Fibroblast of skin of left biceps (primary cell): ENCODE measurements at places on chromosomes 13 and 19.
A peak's percentile ranks its signal among the peaks of the same experiment; 100 is the strongest.

DNA sequence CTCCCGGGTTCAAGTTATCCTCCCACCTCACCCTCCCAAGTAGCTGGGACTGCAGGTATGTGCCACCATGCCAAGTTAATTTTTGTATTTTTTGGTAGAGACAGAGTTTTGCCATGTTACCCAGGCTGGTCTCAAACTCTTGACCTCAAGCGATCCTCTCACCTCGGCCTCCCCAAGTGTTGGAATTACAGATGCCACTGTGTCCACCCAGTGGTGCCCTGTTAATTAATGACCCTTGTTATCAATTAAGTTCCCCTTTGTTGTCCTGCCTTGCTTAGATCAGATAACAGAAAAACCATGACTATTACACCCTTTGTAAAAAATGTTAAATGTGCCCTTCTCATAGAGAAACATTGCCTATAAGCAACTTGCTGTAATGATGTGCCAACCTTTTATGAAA lies 34.4 kb upstream of the IGFL1 start:
- no peak for DNase-seq

- no peak for DNase-seq
Observed at GRCh38 chr13:106609116-106609515, 41.2 kb upstream of the ARGLU1 start.

- DNase-seq, result no peak
Observed at GRCh38 chr19:55667958-55668357, 7.1 kb upstream of the EPN1 start.

GRCh38 chr13:32837973-32838927 lies 178.0 kb upstream of the KL start:
- DNase-seq, result no peak

- DNase-seq, result no peak
Observed at GRCh38 chr13:92682832-92683517, 543.6 kb upstream of the GPC6 start.

GRCh38 chr19:13119627-13120026 lies 1.6 kb downstream of the NACC1 start:
- DNase-seq, result no peak

- DNase-seq, result no peak
Observed at GRCh38 chr19:34269489-34269888, 15.1 kb downstream of the GARRE1 start.

DNA sequence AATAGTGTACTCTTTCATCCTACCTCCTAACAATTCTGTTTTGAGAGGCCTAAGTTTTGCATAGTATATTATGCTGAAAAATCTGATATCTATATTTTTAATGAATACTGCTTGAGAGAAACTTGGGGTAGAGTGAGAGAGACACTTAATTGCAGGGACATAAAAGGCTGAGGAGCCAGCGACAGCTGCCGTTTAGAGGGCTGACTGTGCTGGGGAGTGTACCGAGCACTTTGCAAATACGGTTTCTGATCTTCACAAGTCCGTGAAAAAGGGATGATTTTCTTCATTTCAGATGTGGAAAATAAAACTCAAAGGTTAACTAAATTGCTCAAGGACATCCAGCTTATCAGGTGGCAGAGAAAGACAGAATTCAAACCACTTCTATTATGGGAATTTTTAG lies 97.4 kb downstream of the CAB39L start:
- DNase-seq, result no peak

GRCh38 chr19:28487999-28488398 lies 725.0 kb downstream of the UQCRFS1 start:
- no peak for DNase-seq

- no peak for DNase-seq
Observed at GRCh38 chr19:6268382-6268771, 11.4 kb downstream of the MLLT1 start.

GRCh38 chr13:97221466-97221865 lies 667 bp upstream of the MBNL2 start:
- no peak for DNase-seq

DNA sequence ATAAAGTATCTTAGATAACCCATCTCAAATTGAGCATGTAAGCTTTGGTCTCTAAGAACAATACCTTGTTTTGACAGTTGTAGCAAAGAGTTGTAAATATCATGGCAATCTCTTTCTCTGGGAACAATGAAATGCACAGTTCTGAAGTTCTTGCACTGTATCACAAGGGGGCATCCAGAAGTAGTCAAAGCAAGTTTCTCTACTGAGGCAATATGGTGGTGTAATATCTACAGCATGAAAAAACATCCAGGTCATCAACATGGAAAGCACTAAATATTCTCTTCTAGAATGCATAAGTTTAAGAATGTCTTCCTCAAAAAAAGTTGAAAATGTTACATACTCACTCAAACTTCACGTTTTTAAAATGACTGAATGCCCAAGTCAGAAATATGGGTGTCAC lies 19.6 kb downstream of the MTMR6 start:
- DNase-seq, result no peak

DNA sequence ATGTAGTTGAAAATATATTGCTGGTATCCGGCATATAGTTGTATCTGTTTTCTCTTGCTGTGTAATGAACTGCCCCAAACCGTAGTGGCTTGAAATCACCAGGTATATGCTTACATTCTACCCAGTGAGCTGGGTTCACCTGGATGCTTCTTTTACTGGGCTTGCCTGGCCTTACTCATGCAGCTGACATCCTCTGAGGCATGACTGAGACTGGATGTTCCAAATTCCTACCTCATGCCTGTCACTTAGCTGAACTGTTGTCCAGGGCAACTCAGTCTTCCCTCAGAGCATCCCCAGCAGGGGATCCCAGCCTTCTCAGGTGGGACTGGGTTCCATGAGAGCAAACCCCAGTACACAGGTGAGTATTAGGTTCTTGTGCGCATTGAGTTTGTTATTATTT lies 66.8 kb downstream of the IFT88 start:
- no peak for DNase-seq

GRCh38 chr13:44930963-44931623 lies 58.2 kb downstream of the NUFIP1 start:
- no peak for DNase-seq

DNA sequence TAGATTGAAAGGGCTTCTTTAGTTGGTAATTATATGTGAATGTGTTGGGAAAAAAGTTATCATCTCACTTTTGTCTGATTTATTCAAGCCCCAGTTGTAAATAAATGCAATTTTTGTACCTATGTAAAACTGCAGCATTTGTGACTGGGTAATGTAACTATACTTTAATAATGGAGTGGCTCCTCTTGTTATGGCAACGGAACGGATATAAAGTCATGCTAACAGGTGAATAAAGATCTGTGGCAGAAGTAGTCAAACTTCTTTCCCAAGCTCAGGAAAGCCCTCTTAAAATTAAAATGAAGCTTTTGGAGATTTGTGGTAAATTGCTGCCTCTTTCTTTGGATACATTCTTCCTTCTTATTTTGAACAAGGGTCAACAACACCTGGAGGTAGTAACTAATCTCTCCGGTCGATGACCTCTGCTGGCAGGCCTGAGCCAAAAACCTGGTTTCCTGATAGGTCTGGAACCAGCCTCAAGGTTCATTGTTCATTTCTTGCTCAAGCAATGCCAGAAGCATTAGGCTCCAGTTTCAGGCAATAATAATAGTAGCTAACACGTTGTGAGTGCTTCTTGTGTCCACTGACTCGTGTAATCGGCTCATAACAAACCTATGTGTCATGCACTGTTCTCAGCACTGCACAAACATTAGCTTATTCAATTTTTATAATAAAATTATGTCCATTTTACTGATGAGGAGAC lies 313.4 kb upstream of the DACH1 start:
- DNase-seq, result no peak

- no peak for DNase-seq
Observed at GRCh38 chr19:41698746-41699230, 9.6 kb upstream of the CEACAM5 start.

GRCh38 chr13:23671897-23672296 lies 101.7 kb downstream of the TNFRSF19 start:
- DNase-seq, result no peak

DNA sequence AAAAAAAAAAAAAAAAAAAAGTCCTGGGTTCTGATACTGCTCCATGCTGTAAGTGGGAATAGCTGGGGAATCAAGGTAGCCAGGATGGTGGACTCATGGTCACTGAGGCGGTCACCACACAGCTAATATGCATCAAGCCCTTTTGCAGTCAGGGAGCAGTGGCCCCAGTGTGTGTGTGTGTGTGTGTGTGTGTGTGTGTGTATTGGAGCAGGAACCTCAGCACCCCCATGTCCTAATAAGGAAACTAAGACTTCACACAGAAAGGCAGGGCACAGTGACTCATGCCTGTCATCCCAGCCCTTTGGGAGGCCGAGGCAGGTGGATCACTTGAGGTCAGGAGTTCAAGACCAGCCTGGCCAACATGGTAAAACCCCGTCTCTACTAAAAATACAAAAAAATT lies 12.0 kb downstream of the B3GNT3 start:
- no peak for DNase-seq

- no peak for DNase-seq
Observed at GRCh38 chr13:106996867-106997618, 429.1 kb upstream of the ARGLU1 start.

- DNase-seq, result no peak
Observed at GRCh38 chr13:34425327-34425949, 516.6 kb upstream of the NBEA start.

DNA sequence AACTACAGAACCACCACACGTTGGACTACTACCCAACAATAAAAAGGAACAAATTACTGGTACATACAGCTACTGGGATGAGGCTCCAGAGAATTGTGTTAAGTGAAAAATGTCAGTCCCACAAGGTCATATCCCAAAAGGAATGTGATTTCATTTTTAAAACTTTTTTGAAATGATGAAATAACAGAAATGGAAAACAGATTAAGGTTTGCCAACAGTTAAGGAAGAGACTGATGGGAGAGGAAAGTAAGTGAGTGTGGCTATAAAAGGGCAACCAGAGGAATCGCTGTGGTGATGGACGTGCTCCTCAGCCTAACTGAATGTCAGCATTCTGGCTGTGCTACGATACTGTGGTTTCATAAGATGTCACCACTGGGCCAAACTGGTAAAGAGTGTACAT lies 512.8 kb downstream of the UQCRFS1 start:
- no peak for DNase-seq

DNA sequence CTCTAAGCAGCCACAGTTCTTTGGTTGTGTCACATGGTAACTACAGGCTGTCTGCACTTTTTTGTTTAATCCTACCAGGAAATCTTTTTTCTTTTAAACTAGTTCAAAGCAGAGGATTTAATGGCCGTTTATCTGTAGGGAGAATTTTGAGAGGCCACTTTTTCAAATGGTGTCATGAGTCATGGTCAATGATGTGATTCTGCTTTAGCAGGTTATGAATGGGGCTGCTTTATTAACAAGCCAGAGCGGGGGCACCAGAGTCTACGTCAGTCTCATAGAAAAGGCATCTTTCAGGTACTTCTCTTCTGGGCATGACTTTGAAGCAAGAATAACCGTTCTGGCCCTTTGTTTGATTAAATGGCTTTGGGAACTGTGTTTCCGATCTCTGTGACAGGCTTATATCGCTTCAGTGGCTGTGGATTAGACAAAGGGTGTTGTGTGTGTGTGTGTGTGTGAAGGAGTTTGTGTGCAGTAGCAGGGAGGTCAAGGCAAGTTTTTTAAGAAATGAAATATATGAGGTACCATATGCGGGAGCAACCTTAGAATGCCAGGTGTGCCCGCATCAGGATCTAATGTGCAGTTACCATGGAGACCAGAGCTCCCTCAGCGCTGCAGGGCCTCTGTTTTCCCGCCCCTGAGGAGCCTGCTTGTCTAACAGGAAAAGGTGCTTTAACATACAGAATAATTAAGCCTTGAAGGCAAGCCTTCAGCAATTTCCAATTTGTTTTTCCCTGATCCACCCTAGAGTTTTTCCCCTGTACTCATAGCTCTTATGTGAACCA lies 120.5 kb downstream of the KATNAL1 start:
- no peak for DNase-seq

DNA sequence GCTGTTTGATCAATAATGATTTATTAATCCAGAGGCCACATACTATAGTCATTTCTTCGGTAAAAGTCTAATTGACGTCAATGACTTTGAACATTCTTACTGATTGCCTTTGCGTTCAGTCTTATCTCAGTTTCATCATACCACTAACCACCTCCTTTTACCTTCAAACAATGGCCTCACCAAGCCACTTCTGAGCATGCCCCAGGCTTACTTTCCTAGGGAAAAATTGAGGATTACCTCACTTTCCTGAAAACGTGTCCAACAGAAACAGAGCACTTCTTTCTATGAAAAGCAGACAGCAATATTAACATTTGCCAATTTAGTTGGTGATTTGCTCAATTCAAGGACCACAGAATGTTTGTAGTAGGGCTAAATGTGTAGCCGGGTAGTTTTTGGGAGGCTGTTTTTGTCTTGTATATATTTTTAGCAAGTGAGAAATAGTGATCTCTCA lies 157.6 kb downstream of the KLF5 start:
- peak; percentile 93 for DNase-seq

GRCh38 chr13:77430377-77430951 lies 103.6 kb upstream of the MYCBP2 start:
- no peak for DNase-seq

DNA sequence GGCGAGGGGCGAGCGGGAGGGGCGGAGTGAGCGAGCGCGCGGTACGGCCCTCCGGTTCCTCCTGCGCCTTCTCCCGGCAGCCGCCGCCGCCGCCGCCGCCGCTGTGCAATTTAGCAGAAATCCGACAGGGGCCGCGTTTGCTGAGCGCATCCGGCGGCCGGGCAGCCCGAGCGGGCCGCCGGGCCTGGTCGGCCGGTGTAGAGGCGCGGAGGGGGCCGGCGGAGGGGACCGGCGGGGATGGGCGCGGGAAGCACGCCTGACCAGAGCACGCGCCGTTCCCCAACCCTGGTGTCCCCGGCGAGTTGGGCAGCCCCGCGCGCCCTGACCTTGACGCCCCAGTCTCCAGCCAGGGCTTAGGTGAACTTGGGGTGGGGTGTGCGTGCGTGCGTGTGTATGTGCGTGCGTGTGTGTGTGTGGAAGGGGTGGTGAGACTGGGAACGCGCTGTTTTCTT lies 144.5 kb upstream of the ZNF536 start:
- DNase-seq, result peak; percentile 40

GRCh38 chr19:34408411-34408810 lies 4.2 kb downstream of the PDCD2L start:
- no peak for DNase-seq

DNA sequence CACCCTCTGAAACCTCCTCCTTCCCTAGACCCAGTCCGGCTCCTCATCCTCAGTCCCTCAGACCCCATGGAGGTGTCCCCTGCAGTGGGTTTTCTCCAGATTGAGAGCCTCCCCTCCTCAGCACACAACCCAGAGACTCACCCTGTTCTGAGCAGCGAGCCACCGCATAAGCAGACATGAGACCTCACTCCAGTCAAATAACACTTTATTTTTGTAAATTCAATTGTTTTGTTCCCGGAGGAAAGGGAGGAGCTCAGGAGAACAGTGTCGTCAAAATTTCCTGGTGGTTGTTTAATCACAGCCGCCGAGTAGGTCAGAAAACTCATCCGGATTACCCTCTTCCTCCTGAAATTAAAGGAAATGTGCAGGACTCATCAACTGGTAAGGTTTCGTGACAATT lies 57.5 kb downstream of the ERICH4 start:
- no peak for DNase-seq
